ENCODE measurements at places on chromosomes 6 and 20.
A peak's percentile ranks its signal among the peaks of the same experiment; 100 is the strongest.

DNA sequence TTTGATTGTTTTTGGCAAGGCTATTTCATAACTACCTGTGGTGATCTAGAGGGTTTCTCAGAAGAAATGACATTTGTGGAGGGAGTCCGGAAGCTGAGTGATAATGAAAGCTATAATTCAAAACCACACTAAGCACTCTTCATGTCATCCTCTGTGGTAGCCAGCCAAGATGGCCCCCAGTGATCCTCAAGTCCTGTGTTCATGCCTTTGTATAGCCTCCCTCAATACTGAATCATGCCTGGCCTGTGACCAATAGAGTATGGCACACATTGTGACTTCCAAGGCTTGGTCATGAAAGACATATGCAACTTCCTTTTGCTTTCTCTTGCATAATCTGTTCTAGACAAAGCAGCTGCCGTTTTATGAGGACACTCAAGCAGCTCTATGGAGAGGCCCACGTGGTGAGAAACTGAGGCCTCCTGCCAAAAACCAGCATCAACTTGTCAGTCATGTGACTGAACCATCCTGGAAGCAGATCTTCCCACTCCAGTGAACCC is 12.8 kb upstream of the DNAAF9 start:
- peak; percentile 71 for DNase-seq

GRCh38 chr6:1916334-1917070 is 306.8 kb downstream of the FOXC1 start:
- peak; percentile 51 for DNase-seq

- no peak for DNase-seq
These were observed 93.4 kb downstream of the DACT2 start for GRCh38 chr6:168226061-168226752.

DNA sequence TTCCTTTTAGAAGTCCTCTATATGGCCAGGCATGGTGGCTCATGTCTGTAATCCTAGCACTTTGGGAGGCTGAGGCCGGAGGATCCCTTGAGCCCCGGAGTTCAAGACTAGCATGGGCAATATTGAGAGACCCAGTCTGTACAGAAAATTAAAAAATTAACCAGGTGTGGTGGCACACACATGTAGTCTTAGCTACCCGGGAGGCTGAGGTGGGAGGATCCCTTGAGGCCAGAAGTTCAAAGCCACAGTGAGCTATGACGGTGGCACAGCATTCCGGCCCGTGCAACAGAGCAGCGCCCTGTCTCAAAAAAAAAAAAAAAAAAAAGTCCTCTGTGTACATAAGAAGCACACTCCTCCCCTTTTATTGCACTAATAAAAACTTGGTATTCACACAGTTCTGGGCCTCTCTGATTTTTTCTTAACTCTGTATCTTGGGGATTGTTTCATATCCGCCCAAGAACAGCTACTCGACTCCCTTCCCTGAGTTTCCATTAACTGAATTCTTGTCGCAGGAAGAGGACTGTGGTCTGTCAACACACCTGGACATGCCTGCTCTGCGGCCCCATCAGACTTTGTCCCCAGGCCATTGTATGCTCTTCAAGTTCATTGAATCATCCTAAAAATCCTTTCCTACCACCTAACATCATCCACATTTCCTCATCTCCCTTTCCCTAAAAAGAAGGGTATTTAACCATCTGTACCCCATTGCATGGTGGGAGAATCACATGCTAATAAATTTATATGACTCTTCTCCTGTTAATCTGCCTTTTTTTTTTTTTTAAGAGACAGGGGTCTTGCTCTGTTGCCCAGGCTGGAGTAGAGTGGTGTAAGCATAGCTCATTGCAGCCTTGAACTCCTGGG is 25.9 kb upstream of the PPP1R3G start:
- no peak for DNase-seq

DNA sequence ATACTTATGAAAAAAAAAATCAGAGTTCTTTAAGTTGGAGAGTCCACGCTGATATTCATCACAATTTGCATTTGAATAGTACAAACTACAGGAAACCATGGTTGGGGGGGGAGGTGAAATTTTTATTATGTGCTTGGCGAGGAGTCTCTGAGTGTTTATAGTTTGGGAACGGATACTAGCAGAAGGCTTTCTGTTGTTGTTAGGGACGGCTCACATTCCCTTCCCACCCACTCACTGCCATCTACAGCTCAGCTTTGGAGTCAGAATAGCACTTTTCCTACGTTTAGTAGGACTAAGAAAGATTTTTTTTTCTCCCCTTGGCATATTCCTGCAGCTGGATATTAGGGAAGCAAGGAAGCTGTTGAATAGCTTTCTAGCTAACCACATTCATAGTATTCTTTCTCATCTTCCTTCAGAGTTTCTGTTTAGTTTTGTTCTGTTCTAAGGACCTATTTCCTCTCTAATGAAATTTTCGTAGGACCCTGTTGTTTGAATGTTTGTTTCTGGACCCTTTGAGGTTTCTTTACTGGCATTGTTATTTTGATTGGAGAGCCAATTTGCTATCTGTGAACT is 235.1 kb upstream of the ZNF217 start:
- peak; percentile 100 for DNase-seq

GRCh38 chr20:17796091-17796563 is 96.4 kb downstream of the BANF2 start:
- DNase-seq = no peak

GRCh38 chr20:50516935-50517816 is 7.0 kb downstream of the PTPN1 start:
- DNase-seq = no peak

DNA sequence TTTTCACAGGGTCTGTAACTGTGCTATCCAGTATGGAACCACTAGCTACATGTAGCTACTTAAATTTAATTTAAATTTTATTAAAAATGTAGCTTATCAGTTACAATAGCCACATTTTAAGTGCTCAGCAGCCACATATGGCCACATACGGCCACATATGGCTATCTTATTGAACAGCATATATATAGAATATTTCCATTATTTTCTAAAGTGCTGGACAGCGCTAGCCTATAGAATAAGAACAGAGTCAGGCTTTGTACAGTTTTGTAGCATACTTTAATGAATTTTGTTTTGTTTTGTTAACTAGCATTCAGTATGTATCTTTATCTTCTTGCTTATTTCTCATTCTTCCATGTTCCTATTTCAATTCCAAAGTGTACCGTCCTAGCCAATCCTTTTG is 118.4 kb downstream of the JAG1 start:
- no peak for DNase-seq

Data from HS-5 (cell line).